ENCODE measurements at places on chromosomes 6 and 20.

- DNase-seq = peak; percentile 41
Observed at GRCh38 chr20:46089167-46089416, 670 bp downstream of the NCOA5 start.

GRCh38 chr20:805713-806112 lies 27.8 kb upstream of the FAM110A start:
- DNase-seq = no peak

- DNase-seq = peak; percentile 39
Observed at GRCh38 chr20:33667245-33667675, 517 bp downstream of the ACTL10 start.

DNA sequence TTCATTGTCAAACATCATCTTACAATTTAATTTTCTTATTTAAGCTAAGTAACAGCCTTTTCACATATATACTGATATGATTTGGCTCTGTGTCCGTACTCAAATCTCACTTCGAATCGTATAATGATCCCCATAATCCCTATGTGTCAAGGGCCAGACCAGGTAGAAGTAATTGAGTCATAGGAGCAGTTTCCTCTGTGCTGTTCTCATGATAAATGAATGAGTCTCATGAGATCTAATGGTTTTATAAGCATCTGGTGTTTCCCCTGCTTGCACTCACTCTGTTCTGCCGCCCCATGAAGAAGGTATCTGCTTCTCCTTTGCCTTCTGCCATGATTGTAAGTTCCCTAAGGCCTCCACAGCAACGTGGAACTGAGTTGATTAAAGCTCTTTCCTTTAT lies 25.1 kb upstream of the CMTR1 start:
- no peak for DNase-seq

GRCh38 chr20:48076247-48076646 lies 291.0 kb upstream of the SULF2 start:
- no peak for DNase-seq

Measured in activated naive CD4-positive, alpha-beta T cell (primary cell).